ENCODE measurements at places on chromosomes 1 and 21.

DNA sequence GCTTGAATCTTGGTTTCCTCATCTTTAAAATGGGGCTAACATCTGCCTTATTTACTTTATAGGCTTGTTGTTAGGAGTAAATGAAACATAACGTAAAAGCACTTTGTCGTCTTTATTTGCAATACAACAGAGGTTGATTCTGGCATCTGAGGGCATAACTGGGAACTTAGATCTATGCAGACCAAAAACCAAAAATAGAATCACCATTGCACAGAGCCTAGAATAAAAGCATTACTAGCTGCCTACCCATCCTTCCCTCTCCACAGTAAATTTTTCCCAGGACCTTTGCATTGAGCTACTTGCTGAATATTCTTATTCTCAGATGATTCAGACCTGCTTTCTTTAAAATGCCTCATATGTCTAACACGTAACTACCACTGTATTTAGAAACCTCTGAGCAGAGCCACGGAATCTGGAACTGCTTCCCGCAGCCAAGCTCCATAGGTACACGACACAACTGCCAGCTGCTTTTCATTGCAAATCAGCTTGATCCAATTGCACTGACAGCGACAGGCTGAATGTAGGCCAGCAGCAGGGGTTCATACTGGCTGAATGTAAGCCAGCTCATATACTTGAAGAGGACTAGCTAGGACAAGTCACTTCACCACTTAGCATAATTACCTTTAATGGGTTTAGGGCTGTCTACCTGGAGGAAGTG lies 33.2 kb upstream of the SERBP1 start:
- no peak for DNase-seq

- DNase-seq = no peak
Measured at GRCh38 chr1:89877756-89878155, 56.9 kb downstream of the LRRC8D start.

- DNase-seq = peak; percentile 83
Measured at GRCh38 chr1:55717111-55717510, 501.9 kb upstream of the USP24 start.

DNA sequence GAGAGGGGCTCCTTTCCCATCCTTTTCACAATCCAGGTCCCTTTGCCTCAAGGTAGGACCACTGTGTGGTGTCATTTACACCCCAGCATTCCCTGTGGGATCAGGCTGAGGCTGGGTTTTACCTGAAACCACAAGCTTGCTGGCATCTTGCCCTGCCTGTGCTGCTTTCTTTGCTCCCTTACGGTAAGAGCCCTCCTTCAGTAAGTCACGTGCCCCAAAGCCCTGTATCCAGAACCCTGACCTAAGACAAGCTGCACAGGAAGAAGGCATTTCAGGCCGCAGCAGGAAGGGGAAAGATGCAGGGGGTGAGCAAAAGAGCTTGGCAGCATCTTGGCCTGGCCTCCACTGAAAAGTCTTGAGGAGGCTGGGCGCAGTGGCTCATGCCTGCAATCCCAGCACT lies 58.4 kb downstream of the KLHDC7A start:
- DNase-seq = no peak

DNA sequence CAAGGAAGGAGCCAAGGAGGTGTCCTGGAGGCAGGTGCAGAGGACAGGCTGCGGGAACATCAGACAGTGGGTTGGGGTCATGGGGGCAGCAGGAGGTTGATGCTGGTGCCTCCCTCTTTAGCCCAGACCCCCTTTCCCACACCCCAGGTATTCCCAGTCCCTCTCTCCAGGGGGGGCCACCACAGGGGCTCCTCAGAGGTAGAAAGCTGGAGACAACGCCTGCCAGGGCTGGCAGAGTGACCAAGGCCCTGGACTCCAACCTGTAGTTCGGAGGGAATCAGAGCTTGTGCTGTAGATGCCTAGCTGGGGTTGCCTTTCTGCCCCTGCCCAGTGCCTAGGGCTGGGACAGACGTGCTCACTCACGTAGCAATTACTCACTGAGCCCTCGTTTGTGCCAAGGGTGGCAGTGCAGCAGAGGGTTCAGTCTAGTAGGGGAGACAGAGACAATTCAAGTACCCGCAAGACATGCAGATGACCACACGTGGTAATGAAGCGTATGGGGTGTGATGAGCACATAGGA lies 148.2 kb downstream of the PTPRU start:
- DNase-seq = no peak

DNA sequence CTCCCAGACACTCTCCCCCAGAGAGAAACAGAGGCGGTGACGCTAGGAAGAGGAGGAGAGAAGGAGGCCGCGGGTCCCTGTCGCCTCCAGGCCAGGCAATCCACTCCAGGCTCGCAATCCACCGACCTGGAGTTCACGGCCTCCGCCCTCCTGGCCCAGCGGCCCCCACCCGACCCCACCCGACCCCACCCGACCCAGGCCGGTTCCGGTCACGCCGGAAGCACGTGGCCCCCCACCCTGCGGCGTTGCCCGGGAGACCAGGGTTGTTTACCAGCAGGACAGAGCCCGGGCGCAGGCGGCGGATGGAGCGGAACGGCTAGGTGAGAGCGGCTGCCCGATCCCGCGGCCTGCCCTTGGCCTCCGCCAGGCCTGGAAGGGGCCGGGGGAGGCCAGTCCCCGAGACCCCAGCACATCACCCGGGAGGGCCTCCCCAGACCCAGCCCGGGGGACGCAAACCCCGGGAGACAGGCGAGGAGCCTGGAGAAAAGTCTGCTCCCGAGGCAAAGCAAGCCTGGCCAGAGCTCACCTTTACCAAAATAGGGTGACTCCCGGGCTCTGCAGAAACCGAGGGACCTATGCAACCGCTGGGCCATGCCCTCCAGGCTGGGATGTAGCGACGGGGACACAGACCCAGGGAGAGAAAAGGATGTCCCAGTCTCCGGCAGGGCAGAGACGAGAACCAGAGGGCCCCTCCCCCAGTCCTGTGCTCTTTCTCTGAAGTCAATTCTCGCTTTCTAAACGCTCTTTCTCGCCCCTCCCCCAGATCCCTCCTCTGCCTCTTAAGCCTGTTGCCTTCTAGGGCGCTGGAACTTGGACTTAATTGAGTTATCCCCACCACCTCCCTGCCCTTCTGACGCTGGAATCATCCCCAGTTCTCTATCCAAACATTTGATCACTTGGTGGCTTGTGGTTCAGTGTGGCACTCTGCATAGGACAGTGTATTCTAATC lies at the start of the genes PLA2G2C and UBXN10:
Gene PLA2G2C, minus strand, starts transcription at position 685 of the 949 bp plus-strand sequence. CDS start 9,155 bp downstream, outside the sequence.
Gene UBXN10, plus strand, starts transcription at position 263 of the 949 bp plus-strand sequence. CDS start 4,466 bp downstream, outside the sequence.
- DNase-seq = no peak

DNA sequence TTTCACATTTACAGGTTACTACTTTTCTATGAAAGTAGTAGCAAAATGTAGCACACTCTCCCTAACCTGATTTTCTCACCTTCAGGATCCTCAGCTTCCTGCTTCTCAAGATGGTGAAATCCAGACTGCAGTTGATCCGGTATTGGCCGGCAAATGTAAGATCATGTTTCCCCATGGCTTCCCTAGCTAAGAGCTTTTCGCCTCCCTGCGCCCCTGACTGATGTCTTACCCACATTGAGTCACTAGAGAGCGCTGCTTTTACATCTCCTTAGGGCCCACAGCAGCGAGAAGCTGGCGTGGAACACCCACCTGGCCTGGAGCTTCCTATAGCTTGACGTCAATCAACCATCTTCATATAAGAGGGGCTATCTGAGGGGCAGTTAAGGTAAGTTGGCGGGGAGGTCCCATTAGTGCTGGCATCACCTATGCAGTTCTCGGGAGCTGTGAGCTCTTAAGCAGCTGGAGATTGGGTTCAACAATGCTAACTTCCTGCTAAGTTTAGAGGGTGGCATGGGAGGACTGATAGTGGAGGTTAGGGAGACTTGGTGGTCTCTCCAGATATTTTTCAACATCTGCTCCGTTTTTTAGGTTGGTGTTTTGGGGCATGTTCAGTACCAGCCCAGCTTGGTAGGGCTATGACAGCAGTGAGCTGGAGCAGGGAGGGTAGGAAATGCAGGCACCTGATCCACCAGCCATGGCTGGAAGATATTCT lies 5.5 kb downstream of the PTPN7 start:
- DNase-seq = peak; percentile 80

GRCh38 chr1:225654688-225655508 lies 2.0 kb upstream of the ENAH start:
- DNase-seq = no peak

DNA sequence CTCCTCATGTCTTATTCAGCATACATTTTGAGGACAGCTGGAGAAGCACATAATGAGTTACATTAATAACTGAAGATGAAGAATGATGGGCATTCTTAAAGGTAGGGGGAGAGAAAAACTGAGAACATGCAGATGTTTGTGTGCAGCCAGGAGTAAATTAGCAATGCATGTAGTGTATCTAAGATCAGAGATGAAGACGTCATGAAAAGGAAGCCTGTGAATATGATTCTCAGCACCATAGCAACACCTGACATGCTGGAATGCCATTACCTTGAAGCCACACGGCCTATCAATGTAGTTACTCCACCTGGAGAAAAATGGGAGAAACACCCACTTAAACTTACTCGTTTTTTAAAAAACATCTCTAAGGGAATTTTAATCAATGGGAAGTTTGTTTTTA lies 607.1 kb downstream of the PTPRC start:
- DNase-seq = no peak

DNA sequence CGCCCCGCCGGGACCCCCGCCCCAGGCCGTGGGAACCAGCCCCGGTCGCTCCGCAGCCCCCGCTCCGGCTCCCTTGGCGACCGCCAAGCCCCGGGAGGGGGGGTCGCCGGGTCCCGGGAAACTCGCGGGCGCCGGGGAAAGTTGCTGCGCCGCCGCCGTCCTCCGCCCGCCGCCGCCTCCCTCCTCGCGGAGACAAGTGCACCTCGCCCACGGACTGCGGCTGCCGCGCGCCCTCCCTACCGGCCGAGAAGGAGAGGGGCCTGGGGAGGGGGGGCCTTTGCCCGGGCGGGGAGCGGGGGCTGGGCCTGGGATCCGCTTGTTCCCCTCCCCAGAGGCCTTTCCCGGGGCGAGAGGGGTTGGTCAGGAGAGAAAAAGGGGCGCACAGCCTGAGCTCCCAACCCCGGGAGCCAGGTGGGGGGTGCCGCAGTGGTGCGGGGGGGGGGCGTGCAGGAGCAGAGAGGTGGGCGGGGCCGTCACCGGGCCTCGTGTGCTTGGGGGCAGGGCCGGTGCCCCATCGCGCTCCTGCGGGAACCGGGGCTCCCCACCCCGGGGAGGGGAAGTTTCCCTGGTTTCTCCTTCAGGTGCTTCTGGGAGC lies 592 bp downstream of the AGRN start:
- no peak for DNase-seq

- no peak for DNase-seq
Measured at GRCh38 chr1:222893255-222893654, 78.4 kb downstream of the DISP1 start.

DNA sequence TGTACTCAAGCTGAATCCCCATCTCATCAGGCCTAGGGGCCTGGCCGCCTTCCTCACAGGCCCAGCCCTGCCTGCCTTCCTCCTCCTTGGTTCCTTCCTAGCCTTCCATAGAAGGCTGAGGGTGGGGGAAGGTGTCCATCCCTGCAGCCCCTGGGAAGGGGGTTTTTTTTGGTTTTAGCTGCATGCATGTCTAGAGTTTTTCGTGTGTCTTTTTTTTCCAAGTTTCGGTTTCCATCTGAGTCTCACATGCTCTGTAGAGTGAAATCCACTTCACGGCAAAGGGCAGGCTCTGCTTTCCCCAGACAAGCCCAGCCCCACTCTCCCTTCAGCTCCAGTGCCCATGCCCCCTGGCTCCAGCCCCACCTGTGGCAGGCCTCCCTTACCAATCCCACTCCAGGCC lies 32.1 kb downstream of the GRHL3 start:
- DNase-seq = no peak

GRCh38 chr1:61852670-61853015 lies 110.4 kb downstream of the PATJ start:
- no peak for DNase-seq

DNA sequence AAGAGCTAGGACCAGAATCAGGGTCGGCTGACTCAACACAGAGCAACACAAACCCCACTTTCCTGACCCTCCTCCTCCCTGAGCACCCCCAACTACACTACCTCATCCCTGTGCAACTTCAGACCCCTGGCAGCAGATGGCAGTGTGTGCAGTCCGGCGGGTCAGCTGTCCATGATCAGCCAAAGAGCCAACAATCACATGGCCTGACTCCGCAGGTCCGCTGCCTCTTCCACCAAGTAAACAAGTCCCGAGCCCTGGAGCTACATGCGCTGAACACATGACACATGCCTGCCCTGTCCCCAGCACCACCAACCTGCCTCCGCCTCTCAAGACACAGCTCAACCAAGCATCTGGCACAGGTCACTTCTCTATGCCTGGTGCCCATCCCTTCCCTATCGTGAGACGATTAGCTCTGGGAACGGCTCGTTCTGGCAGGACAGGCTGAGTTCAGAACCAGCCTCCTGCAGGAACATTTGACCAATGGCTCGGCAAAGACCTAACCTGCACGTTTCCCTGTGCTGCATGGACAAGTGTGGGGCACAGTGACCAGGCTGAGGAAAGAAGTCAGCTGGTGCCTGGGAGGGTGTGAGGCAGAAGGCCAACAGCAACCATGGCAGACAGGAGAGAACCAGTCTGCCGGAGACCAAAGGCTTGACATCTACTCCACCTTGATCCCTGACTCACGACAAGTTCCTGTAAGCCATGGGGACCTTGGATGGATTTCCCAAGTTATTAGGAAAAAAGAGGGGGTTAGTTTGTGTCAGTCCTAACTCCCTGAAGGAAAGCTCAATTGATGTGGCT lies 60.3 kb downstream of the CD46 start:
- DNase-seq = peak; percentile 51

GRCh38 chr1:204714861-204715511 lies 29.4 kb upstream of the LRRN2 start:
- DNase-seq = no peak

DNA sequence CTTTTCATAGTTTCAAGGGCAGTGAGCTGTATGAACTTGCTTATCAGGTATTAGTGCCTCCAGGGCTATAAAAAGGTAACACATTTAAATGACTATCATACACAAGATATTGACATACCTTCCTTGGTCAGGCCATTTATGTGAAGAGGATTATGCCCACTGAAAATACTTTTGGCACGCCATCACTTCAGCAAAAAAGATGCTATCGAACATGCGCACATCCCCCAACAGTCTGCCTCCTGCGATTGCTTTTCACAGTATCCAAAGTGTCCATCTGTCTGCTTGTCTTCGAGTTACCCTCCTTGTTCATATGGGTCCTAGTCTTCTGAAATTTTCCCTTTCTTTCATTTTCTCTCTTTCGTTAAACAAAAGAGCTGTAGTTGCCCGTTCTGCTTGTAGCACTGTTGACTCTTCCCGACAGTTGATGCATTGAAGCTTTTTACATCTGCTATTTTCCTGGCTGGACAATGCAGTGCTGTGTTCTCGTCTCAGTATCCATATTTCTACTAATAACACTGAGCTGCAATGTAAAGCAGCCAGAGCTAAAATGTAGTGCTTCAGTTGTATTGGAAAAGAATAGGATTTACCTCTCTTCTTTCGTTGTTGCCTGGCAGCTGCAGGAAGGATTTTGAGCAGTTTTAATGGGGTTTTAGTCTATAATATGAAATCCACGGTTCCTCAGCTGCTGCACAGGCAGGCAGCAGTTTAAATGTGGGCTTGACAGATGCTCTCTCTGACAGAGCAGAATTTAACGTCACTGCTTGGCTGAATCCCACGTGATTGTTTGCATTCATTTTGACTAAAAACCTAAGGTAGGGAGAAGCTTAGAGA lies at the start of gene B3GALT2:
Gene B3GALT2, minus strand, starts transcription at position 713 of the 831 bp plus-strand sequence. CDS start 5,051 bp downstream, outside the sequence.
- DNase-seq = peak; percentile 44

GRCh38 chr1:169345511-169345910 lies 22.1 kb downstream of the NME7 start:
- no peak for DNase-seq
